ENCODE measurements at places on chromosomes 7 and 10.

GRCh38 chr10:85724215-85724614 lies 642.4 kb downstream of the GRID1 start:
- no peak for DNase-seq

GRCh38 chr7:81190997-81191768 lies 272.3 kb upstream of the SEMA3C start:
- peak; percentile 83 for DNase-seq

GRCh38 chr7:36357054-36357453 lies 32.6 kb upstream of the ANLN start:
- DNase-seq = no peak

DNA sequence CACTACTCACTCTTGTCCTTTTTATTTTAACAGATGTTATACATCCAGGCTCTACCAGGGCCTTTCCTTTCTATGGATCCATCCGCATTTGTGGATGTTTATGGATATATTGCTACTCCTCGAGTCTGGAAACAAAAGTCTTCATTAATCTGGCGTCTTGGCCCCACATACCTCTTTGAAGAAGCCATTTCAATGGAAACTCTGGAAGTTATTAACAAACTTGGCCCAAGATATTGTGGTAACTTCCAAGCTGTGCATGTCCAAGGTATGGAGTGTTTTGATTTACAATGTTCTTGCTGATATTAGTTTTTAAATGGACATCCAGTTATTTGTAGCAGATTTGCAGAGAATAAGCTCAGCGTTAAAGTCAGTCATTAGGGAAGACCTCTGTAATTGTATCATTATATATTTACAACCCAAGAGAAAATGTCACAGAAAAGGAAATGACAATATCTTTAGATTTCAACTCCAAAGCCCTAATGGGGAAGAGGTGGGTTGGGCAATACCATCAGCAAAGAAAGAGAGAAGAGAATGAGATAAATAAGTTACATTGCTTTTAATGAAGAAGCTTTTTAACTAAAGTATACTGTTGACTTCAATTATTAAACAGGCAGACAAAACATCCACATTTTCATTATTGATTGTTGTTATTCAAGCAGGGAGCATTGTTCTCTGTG lies 102.1 kb downstream of the WDFY4 start:
- no peak for DNase-seq

DNA sequence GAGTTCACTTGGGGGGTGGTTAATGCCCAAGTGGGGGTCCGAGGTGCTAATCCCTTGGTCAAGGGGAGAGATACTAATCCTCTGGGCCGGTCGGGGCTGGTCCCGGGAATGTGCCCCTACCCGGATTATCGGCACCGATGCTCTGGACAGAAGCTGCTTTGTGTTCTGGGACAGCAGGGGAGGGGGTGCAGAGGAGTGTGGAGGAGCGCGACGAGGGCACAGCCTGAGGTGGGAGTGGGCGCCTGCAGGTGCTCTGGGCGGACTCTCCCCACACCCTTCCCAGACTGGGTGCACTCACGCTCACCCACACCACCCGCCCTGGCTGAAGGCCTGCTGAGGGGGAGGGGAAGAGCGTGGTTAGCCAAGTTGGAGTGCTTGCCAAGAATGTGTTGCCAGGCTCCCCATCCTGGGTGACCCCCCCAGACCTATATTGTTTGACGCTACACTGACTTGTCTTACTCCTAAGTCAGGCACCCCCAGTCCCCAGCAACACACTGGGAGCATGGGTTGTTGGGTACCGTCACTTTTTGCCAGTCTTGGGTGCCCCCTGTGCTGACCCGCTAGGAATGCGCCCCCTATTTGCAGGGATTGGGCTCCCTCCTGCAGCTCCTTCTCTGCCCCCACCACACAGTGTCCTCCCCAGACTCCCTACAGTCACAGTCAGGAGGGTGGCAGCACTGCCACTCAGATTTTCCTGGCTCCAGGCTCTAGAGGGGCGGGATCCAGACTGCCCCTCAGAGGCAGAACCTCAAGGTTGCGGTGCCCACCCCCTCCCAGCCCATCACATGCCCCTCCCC lies 1.2 kb downstream of the SLC4A2 start:
- peak; percentile 65 for DNase-seq

DNA sequence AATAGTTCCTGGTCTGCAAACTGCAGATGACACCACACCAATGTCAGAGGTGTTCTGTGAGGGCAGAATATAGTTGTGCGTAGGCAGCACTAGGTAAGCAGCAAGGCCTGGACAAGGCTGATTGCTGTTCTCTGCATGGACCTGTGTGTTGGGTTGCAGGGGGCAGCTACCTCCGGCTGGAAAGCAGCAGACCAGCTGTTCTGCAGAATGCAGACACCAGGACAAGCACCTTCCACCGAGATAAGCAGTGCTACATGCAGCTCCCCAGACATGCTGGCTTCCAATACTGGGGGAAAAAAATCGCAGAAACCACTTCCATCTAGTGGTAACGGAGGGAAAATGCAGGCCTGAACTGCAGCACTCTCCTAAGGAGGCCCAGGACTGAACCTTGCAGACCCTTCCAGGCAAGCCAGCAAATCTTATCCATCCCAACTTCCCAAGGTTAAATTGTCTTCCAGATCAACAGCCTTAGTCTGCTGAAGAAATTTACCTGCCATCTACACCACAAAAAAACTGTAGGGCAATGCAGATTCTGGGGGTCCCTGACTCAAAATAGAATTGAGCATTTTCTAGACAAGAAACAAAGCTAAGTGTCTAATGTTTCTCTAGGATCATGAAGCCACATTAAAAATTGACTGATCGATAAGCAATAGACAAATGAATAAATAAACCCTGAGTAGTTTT lies 50.5 kb upstream of the COBL start:
- peak; percentile 53 for DNase-seq

DNA sequence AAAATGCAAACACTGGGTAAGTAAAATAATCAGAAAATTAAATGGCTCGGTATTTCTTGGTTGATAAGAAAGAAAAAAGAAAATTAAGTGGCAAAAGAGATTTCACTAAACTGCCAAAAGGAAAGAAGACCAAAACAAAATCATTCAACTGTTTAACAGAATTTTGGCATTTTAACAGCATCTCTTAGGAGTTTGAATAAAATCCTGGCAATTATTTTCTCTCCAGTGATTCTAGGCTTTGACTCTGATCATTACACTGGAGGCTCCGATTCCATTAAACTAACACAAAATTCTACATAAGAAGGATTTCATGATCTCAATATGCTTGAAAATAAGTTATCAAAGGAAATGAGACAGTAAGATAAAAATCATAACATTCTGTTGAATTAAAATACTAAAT lies 62.3 kb downstream of the ARHGAP21 start:
- no peak for DNase-seq

- DNase-seq = peak; percentile 52
These were observed 121.2 kb upstream of the FOXP2 start for GRCh38 chr7:114293289-114294012.

GRCh38 chr10:124708246-124708779 lies 35.9 kb downstream of the FAM53B start:
- DNase-seq = peak; percentile 73

- no peak for DNase-seq
These were observed 89.4 kb downstream of the RALA start for GRCh38 chr7:39712751-39713150.

DNA sequence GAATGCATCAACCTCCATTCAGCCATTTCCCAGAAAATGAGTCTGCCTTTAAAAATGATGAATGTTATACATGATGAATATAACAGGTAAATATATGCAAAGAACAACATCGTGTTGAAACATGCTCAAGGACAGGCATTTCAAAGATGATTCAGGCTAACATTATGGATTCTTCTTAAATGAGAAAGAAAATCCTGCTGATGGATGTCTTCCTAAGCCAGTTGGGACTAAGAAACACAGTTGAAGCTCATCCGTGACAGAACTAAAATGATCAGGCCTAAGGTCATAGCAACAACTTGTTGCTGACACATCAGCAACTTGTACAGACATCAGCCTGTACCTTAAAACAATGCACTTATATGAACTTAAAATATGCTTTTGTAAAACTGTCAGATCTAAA lies 267.9 kb downstream of the MAGI2 start:
- DNase-seq = no peak

- DNase-seq = no peak
These were observed 429.1 kb downstream of the RPS24 start for GRCh38 chr10:78462726-78463228.

- no peak for DNase-seq
These were observed 3.0 kb downstream of the ZCCHC24 start for GRCh38 chr10:79442171-79443040.

- DNase-seq = no peak
These were observed 367.8 kb upstream of the IGFBP3 start for GRCh38 chr7:46288861-46289260.

GRCh38 chr10:86155054-86155921 lies 211.3 kb downstream of the GRID1 start:
- no peak for DNase-seq

- DNase-seq = no peak
These were observed 45.7 kb downstream of the DYNC1I1 start for GRCh38 chr7:95817866-95818640.

DNA sequence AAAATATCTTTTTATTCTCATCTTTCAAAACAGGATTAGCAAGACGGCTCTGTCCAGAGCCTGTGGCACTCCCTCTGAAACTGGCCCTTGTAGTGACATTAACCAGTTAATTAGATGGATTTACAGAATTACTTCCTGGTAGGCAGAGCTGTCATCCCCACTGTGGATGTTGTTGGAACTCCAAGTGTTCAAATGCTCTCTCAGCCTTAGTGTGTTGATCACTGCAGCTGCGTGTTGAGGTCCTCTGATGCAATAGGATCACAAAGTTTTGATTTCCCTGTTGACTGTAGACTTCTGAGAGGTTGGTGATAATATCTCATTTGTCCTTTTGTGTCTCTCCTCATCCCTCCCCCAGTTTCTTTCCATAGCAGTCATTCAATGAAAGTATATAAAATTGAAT lies 117.3 kb upstream of the CDK6 start:
- DNase-seq = peak; percentile 18

DNA sequence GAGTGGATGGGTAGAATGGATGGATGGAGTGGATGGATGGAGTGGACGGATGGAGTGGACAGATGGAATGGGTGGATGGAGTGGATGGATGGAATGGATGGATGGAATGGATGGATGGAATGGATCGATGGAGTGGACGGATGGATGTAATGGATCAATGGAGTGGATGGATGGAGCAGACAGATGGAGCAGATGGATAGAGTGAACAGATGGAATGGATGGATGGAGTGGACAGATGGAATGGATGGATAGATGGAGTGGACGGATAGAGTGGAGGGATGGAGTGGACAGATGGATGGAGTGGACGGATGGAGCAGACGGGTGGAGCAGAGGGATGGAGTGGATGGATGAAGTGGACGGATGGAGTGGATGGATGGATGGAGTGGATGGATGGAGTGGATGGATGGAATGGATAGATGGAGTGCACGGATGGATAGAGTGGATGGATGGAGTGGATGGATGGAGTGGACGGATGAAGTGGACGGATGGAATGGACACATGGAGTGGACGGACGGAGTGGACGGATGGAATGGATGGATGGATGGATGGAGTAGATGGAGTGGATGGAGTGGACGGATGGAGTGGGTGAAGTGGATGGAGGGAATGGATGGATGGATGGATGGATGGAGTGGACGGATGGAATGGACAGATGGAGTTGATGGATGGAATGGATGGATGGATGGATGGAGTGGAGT lies 260.3 kb upstream of the C7orf33 start:
- DNase-seq = no peak

DNA sequence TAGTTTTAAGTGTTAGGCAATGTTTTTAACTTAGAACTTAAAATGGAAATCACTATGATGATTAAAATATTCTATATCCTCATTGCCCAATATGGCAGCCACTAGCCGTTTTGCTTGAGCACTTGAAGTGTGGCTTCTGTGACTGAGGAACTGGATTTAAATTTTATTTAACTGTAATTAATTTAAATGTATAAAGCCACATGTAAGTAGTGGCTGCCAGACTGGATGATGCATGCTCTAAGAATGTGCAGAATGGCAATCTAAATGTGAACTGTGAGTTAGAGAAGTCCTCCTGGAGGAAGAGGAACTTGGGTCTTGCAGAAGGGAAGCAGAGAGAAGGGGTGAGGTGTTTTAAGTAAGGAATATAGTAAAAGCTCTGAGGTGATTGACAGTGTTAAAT lies 451.4 kb downstream of the SUGCT start:
- peak; percentile 84 for DNase-seq

GRCh38 chr10:110860576-110861241 lies 11.0 kb upstream of the PDCD4 start:
- DNase-seq = no peak

- no peak for DNase-seq
These were observed 601 bp downstream of the EPHB4 start for GRCh38 chr7:100826514-100827329.

DNA sequence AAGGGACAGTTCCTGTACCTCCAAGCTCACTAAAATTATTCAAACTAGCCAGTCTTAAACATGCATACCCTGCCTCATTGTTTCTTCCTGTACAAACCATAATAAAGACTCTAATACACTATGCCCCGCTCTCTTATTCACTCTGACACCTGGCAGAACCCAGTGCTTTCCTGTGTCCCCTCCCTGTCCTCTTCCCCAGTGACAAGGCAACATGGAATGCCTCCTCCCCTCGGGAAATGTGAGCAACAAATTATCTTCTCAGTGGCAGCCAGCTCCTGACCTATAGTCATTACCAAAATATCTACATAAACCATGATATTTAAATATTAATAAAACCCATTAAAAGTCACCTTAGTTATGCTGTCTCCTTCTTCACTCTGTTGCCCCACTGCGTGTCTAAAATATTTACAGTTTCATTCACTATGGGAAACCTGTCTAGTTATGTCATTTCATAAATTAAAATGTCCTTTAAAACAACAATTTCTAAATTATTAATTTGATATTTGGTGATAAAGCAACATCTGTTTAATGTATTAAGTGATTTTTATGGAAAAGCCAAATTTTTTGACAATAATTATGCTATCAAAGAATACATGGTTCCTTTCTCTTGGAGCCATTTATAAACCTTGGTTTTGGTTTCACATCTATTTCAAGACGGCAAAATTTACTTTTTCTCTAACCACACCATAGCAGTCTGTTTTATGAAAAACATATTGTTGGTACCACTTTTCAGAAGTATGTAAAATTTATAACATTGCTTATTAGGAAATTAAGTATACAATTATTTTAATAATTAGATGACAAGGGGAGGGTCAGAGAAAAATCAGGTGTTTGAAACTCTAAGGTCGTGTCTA lies 1355.2 kb downstream of the XPNPEP1 start:
- DNase-seq = no peak

DNA sequence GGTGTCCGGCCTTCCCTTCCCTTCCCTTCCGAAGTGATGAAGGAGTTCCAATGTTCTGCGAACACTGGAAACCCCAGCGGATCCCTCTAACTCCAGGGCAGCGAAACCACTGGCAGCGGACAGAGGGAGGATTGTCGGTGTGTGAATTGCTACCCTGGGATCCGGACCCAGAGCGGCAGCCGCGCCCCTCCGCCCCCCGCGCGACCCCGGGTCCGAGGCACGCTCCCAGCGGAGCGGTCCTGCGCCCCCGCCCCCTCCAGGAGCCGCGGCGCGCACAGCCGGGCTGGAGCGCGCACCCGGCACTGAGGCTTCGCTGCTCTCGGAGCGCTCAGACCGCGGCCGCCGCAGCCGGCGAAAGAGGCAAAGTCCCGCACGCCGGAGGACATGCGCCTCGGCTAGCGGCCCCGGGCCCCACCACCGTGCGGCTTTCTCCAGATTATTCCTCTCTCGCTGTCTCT lies at the start of gene PTPRZ1:
Gene PTPRZ1, plus strand, starts transcription at position 331 of the 458 bp plus-strand sequence. CDS start 339 bp downstream, outside the sequence.
- DNase-seq = no peak
